LHCN-M2 (cell line): ENCODE measurements at places on chromosomes 13 and 19.

DNA sequence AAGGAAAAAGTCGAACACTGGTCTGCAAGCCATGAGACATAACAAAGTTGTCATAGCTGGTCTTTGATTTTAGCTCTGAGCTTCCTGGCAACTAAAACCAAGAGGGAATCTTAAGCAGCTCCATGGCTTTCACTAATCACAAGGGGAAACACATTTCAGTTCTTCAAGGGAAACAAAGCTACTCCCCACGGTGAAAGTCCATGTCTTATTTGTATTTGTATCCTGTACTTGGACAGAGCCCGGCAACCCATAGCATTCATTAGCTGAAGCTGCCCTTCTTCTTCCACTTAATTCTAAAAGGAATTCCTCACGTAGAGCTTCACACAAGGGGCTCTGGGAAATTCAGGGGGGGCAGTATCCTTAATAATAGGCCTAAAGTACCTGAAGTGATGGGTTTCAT, 128.9 kb downstream of the RGCC start:
- DNase-seq, result no peak

GRCh38 chr19:33465834-33466233, 55.8 kb downstream of the PEPD start:
- DNase-seq, result no peak

DNA sequence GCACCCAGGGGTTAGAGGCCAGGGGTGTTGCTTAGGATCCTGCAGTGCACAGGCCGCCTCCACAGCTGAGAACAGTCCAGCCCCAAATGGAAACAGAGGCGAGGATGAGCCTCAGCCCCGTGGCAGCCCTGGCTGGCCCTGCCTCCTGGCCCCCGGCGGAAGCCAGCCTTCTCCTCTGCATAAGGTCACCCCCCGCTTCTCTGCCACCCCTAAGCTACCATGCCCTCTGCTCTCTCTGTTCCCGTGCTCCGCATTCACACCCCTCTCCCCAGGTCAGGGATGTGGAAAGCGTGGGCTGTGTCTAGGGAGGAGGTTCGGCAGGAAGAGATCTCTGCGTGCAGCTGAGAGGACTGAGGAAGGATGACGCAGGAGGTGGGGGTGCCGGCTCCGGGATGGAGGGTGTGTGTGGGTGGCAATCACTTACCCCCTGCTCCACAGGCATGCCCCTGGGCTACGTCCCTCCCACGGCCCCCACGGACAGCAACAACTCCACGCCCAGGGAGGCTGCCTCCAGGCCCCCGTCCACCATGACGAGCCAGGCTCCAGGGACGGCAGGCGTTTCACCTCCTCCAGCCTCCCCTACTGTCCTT, 6.0 kb downstream of the SSC5D start:
- DNase-seq, result no peak

- no peak for DNase-seq
These were observed 9.5 kb downstream of the DOCK6 start for GRCh38 chr19:11252665-11253355.

DNA sequence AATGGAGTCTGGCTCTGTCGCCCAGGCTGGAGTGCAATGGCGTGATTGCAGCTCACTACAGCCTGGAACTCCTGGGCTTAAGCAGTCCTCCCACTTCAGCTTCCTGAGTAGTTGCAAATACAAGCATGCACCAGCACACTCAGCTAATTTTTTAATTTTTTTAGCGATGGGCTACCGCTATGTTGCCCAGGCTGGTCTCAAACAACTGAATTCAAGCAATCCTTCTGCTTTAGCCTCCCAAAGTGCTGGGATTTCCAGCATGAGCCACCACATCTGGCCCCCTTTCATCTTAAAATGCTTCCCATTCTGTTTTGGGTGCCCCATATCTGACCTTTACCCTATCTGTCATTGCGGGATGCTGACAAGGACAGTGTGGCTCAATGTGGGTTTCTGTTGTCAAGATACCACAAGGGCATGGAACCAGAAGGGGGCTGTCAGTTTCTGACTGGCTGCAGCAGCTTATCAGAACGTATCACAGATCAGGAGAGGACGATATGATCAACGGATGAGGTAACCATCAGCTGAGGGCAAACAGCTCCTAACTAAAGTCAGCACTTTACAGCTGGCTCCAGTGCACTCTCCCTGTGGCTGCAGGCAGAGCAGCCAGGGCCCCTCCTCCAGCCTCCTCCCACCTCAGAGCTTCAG, 32.4 kb downstream of the GPR42 start:
- DNase-seq, result no peak

GRCh38 chr19:18461471-18461870, 23.5 kb upstream of the ISYNA1 start:
- DNase-seq, result no peak

DNA sequence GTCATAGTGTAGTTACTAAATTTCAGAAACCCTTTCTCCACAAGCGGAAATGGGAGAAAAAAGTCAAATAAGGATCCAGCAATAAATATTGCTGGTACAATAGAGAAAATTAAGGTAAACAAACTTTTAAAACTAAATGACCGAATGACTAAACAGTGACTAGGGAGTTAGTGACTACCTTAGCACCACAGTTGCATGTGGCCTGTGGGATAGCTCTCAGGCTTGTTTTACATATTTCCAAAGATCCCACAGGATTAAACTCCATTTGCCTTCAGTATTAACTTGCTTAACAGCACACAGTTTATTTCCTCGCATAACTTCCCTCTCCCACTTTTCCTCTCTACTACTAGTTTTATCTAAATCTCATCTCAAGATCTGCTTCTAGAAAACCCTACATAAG, 824.3 kb upstream of the KLHL1 start:
- no peak for DNase-seq

GRCh38 chr19:941292-942132, 15.7 kb downstream of the ARID3A start:
- DNase-seq, result no peak

- peak; percentile 98 for DNase-seq
These were observed 32.6 kb downstream of the RUBCNL start for GRCh38 chr13:46354156-46355087.

DNA sequence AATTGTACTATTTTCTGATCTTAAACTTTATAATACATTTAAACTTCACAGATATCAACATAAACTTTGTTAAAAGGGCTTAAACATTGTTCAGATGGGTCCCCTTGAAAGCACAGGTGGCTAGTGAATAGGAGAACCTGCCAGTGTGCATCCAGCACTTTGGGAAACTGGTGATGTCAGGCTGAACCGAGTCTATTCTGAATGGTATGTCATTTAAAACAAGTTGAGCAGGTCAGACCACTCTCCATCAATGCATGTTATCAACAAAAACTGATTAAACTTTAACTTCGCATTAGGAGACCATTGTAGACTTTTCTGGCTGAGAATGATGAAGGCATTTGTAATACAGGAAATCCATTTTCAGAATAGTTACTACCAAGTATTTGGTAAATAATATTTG, 50.1 kb upstream of the FREM2 start:
- no peak for DNase-seq
